ENCODE measurements at places on chromosomes 5 and 9.

- no peak for DNase-seq
Observed at GRCh38 chr5:113771483-113771882, 258.0 kb downstream of the YTHDC2 start.

- no peak for DNase-seq
Observed at GRCh38 chr5:148807851-148808250, 18.6 kb upstream of the ADRB2 start.

DNA sequence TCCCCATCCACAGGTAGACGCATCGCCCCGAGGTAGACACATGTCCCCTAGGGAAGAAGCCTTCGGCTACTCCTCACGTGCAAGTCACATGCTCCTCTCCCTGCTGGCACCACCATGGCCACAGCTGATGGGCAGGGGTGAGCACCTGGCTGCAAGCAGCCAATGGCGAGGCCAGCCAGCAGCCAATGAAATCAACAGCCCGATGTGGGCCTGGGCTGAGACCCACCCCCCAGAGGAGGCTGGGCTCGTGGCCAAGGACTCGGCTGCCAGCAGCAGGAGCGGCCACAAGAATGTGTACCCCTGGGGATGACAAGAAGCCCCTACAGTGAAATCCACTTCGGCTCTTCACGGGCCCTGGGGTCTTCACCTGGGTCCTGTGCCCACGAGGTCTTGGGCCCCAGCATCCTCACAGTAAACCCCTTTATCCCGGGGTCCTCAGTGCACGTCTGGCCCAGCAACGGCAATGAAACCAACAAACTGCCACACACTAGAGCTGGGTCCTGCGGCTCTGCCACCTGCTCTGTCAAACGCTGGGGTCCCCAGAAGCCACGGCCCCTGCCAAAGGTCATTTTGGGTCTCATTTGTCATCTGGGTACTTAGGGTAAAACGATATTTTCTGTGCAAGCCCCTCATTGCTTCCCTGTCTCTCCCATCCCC is 22.1 kb upstream of the PTGES start:
- DNase-seq = no peak

GRCh38 chr5:36887532-36887931 is 11.0 kb downstream of the NIPBL start:
- no peak for DNase-seq

- DNase-seq = no peak
Observed at GRCh38 chr5:115522832-115523403, 21.7 kb downstream of the FEM1C start.

DNA sequence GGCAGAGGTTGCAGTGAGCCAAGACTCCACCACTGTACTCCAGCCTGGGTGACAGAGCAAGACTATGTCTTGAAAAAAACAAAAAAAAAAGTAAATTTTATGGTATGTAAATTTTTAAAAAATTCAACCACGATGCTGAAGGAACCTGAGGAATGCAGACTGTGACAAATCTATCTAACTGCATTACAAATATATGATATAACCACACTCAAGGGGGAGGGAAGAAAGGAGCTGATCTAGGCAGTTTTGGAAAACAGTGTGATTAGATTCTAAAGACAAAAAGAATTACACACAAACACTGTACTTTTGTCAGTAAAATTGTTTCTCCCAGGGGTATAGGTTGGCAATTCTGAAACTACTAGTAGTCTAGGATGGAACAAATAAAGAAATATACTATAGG is 17.0 kb downstream of the LARS1 start:
- DNase-seq = no peak

GRCh38 chr5:151027961-151028479 is 7.6 kb downstream of the GPX3 start:
- no peak for DNase-seq

GRCh38 chr5:128546658-128547281 is 8.7 kb upstream of the FBN2 start:
- DNase-seq = no peak

- DNase-seq = no peak
Observed at GRCh38 chr9:88355166-88355565, 33.1 kb upstream of the SPIN1 start.

DNA sequence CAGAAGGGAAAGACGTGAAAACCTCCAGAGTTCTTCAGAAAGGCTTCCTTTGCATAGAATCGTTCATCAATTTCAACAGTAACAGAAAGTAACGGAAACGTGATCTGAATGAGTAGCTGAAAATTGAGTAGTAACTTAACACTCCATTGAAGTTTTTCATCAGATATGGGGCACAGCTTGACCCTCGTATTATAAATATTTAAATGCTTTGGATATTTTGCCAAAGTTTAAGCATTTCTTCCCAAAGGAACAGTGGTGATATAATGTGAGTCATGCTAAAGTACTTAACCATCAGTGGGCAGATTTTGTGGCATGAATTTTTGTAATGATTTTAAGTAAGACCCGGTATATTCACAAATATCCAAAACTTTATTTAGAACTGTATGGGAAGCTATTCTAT is 67.4 kb upstream of the ADAMTS19 start:
- DNase-seq = no peak

GRCh38 chr5:14365831-14366430 is 215.7 kb upstream of the OTULINL start:
- no peak for DNase-seq

GRCh38 chr9:102740578-102740977 is 254.6 kb upstream of the CYLC2 start:
- no peak for DNase-seq

- no peak for DNase-seq
Observed at GRCh38 chr9:136627703-136628102, 35.0 kb upstream of the EGFL7 start.

- DNase-seq = no peak
Observed at GRCh38 chr9:107025260-107026035, 162.5 kb downstream of the ZNF462 start.

DNA sequence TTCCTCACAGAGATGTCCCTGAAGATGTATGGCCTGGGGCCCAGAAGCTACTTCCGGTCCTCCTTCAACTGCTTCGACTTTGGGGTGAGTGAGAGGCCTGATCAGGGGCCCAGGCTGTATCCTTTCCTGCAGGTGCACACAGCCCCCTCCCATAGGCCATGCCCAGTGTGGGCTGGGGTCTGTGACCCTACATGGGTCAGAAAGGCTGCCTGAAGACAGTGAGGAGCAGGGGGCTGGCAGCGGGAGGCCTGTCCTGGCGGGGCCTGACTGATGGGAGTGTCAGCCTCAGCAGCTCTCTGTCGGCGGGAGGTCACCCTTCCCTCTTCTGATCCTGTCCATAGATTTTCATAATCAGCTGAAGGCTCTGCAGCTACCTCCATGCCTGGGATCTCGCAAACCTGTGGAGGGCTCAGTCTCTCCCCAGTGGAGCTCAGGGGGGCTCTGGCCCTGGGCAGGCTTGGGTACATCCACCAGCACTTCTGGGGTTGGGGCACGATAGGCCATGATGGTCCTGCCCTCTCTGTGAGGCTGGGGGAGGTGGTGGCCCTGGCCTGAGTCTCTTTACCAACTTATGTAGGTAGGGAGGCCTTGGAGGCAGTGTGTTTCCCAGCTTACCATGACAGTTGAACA is 98.5 kb downstream of the CACNA1B start:
- DNase-seq = no peak

GRCh38 chr9:110521206-110521605 is 58.3 kb downstream of the SVEP1 start:
- no peak for DNase-seq

DNA sequence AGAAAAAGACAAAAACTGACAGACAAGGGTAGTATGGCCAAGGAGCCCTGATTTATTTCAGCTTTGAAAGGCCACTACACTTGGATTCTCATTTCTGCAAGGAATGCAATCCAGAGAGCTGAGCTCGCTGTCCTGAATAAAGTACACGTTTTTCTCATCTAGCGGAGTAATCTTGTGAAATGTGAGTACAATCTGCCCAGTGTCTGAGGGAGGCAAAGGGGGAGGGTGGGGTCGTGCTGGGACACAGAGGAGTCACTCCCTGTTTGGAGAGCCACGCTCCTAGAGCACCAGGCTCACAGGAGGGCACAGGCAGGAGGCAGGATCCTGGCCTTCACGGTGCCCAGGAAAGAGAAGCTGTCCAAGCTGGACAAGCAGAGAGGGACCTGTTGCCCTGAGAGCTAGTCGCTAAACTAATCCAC is 51.0 kb upstream of the IFNK start:
- DNase-seq = no peak

DNA sequence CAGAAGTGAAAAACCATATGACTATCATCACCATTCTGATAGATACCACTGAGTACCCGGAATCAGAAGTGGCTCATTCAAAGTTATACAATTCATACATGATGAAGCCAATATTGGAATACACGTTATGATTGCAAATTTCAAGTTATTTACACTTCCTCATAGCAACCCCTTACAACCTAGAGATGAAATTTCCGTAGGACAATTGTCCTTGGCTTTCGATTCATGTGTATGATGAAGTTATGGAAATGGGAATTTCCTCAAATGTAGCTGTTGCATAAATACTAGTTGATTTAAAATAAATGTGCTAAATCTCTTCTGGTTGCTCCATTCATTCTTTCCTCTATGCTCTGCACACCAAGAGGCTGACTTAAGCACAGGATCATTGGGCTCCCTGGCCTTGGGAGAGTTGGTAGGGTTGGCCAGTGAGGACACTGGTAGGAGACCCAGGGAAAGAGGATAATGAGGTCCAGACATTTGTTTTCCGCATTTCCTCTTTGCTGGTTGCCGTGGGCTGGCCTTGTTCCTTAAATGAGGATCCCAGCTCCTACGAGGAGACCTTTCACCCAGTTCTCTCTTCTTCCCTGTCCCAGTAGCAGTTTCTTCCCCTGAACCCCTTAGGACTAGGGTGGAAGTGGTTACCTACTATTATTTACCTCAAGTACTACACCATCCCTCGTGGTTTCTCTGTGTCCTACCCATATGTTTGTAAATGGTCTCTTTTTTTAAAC is 90.3 kb downstream of the ZNF474 start:
- no peak for DNase-seq

GRCh38 chr5:139872851-139873794 is 77.5 kb downstream of the PSD2 start:
- DNase-seq = no peak

- no peak for DNase-seq
Observed at GRCh38 chr5:157761690-157762621, 18.4 kb downstream of the LSM11 start.

GRCh38 chr9:24986331-24986730 is 440.6 kb upstream of the IZUMO3 start:
- DNase-seq = peak; percentile 21

- no peak for DNase-seq
Observed at GRCh38 chr5:133232435-133232834, 180.6 kb downstream of the HSPA4 start.

DNA sequence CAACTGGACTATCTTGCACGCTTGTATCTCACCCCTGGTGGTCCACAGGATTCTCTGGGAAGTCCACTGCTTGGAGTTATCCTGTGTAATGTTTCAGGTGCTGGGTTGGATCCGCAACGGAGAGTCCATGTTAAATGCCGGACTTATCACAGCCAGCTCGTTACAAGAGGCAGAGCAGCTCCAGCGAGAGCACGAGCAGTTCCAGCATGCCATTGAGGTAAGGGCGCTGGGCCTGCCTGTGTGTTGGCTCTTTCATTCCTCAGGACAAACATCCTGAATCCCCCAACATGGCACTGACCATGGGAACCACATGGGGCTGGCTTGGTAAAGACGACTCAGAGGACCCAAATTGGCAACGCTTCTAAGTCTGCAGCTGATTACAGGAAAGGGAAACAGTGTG is 214.8 kb upstream of the OTULINL start:
- DNase-seq = no peak

DNA sequence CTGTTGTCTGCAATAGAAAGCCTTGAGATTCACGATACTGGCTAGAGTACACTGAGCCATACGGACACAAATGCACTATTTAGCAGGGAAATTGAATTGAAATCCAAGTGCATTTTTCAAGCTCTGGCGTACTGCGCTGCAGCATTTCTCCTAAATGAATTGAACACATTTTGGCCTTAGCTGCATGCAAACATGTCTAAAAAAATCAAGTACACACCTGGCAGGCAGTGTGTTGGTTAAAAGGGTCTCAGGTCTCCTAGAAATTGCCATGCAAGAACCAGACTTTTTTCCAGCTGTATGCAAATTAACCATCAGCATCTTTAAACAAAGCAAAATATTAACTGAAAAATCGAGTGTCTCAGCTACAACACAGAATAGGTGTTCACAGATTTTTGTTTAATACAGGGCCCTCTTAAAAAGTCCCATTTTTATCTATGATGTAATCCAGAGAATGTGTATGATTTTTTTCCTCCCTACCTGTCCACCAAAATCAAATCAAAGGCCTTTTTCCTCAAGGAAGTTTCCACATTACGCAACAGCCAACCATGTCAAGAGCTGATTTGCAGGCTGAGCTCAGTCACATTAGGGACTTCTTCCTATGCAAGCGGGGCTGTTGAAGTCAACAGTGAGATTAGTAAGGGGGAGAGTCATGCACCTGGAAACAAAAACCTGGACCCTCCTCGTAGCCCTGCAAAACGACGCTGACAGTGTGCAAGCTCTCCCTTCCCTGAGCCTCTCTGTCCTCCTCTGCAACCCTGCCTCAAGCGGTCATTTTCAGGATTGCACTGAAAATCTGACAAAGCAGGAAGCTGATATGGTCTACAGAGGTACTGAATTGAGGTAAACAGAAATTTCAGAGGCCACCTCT is 14.1 kb upstream of the SFXN1 start:
- DNase-seq = peak; percentile 79

- DNase-seq = no peak
Observed at GRCh38 chr5:139495638-139496435, 13.3 kb upstream of the STING1 start.

- no peak for DNase-seq
Observed at GRCh38 chr9:88013607-88014006, 39.3 kb upstream of the CDK20 start.

DNA sequence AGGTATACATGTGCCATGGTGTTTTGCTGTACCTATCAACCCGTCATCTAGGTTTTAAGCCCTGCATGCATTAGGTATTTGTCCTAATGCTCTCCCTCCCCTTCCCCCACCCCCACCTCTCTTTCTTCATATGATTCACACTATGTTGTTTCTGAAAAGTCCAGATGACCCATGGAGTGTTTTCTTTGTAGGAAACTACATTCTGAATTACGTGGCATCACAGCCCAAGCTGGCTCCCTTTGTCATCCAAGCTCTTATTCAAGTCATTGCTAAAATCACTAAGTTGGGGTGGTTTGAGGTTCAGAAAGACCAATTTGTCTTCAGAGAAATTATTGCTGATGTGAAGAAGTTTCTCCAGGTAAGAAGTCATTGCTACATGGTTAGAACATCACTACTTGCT is 30.4 kb downstream of the RANBP17 start:
- no peak for DNase-seq

- no peak for DNase-seq
Observed at GRCh38 chr5:10673017-10673389, 88.0 kb downstream of the DAP start.

DNA sequence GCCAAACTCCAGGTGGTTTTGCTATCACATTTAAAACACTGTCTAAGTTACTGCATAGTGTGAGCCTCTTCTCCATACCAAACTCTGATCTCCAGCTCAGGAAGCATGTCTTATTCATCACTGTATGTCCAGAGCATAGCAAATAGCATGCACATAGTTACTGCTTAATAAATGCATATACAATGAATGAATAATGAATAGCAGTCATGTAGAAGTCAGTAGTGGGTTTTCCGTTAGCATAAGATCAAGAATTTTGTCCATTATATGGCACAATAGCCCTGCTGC is 329.4 kb downstream of the ARRDC3 start:
- no peak for DNase-seq
